ENCODE measurements at places on chromosomes 4 and X. TPM values are rescaled to one million over a fixed set of nuclear protein-coding genes. Genes with fewer than 3 reads are reported as not detected.

DNA sequence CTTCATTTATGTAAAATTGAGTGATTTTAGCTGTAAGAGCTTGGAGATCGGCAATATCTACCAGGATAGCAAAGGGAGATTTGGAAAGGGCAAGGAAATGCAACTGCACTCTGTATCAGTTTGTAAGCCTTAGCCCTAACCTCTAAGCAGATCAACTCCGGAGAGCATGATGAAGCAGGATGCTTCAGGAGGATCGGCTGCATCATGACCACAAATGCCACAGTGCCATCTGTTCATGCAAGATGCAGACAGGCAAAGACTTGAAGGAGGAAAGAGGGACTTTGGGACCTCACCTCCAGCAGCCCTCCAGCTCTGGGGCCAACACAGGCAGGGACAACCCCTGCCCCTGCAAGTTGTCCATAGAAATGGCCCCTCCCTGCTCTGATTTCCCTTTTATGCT, 377.6 kb upstream of the GATB start:
- DNase-seq, result no peak

The CSAG1 gene
- not detected for total RNA-seq

The SULT1B1 gene
- total RNA-seq, result 1.1 TPM

The SPANXA2 gene
- total RNA-seq, result not detected

The OTUD6A gene
- not detected for total RNA-seq

All from ureter (tissue), 1 donor.